Eye (tissue), 1 donor: ENCODE measurements at places on chromosomes 1 and 21.

GRCh38 chr1:21668232-21668950 is 766 bp downstream of the RAP1GAP start:
- DNase-seq, result peak; percentile 58

GRCh38 chr1:93976291-93976690 is 67.1 kb upstream of the GCLM start:
- no peak for DNase-seq

DNA sequence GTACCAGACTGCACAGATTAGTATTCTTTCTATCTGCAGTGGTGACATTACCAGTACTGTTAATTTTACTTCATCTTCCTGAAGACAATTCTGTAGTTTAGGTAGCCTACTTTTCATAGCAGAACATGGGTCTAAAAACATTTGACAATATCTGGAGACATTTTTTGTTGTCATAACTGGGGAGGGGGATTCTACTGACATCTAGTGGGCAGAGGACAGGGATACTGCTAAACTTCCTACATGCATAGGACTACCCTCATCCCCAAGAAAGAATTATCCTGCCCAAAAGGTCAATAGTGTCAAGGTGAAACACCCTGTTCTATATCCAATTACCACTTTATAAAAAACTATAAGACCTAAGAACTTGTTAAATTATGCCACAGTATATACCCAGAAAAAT is 3.4 kb upstream of the ARHGAP29 start:
- DNase-seq, result peak; percentile 85

- no peak for DNase-seq
Observed at GRCh38 chr1:87398641-87399040, 70.0 kb downstream of the LMO4 start.

DNA sequence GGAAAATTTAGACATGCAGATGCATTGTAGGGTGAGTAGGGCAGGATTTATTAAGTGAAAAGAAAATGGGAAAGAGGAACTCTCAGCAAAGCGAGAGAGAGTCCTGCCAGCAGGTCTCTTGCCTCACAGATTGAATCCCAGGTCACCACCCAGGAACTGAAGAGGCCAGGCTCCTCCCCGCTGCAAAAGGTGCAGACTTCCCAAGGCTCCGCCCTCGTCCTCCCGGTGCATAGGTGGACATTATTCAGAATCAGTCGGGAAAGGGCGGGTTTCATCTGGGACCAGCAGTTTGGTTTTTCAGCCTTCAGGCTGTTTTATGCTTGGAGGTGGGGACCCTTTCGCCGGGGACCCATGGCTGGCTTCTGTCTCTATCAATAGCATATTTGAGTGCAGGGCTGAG is 41.6 kb upstream of the APP start:
- no peak for DNase-seq

DNA sequence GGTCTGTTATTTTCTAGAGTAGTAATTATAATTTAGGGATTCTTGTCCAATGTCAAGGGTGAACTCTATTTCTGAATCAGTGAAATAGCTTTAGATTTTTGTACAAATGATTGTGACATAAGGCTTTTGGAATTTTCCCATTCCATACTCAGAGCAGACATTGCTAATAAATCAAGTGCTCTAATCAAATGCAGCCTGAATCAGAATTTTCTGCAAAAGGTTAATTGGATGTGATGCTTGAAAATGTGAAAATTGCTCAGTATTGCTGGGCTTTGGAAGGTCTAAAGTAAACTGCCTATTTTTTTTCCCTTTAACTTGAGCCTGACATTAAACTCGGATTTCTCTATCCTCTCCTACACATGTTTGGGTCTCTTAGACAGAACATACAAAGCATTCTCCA is 23.2 kb downstream of the SGIP1 start:
- DNase-seq, result no peak
